ENCODE measurements at places on chromosomes 7 and 10.

DNA sequence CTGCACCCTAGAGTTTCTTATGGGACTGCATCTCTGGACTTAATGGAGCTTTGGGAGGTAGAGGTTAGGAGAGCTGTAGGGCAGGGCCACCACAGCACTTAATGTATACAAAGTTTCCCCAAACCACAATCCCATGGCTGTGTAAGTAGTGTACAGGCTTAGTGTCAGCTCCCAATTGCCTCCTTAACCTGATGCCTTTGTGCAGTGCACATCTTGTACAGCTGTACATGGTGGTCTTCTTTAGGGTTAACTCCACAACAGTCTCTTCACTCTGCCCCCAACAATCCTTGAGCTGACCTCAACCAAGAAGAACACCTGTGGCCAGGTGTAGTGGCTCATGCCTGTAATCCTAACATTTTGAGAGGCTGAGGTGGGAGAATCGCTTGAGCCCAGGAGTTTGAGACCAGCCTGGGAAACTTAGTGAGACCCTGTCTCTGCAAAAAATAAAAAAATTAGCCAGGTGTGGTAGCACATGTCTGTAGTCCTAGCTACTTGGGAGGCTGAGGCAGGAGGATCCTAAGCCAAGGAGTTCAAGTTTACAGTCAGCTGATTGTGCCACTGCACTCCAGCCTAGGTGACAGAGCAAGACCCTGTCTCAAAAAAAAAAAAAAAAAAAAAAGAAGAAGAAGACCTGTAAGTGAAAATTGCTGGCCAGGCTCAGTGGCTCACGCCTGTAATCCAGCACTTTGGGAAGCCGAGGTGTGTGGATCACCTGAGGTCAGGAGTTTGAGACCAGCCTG, 6.8 kb downstream of the PLAU start:
- no peak for DNase-seq

- DNase-seq, result no peak
Observed at GRCh38 chr7:132793474-132793873, 217.2 kb upstream of the PLXNA4 start.

DNA sequence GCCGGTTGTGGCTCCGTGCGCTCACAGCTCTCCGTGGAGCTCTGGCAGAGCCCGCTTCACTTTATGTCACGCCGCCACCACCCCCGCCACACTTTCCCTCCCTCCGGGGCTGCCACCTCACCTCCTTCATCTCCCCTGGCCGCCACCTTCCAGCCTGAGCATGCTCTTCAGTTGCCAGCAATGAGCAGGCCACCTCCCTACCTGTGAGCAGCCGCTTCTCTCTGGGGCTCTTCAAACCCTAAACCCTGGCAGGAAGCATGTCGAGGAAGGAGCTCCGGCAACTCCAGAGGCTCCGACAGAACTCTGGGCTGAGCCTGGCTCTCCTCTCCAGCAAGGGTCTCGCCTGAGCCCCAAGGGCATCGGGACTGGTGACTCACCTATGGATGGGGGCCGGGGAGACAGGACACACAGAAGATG, 36.7 kb downstream of the GBX1 start:
- no peak for DNase-seq

DNA sequence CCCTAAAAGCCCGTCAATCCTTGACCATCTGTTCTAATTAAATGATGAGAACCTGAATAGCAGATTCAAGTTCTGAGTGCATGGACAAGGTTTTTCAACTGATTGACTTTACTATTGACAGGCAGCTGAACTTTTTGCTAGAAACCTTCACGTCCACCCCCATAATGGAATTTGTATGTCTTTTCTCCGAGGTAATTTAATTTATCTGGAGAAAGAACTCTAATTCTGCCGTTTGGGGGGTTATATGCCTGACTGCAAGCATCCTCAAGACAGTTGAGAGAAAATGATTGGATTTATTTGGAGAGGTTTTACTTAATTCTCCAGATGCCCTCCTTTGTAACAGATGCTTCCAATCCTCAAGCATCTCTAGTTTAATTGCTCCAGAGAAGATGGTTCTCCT, 1053.4 kb upstream of the AUTS2 start:
- no peak for DNase-seq

GRCh38 chr7:102891693-102892261, 21.0 kb upstream of the LRRC17 start:
- DNase-seq, result peak; percentile 92

DNA sequence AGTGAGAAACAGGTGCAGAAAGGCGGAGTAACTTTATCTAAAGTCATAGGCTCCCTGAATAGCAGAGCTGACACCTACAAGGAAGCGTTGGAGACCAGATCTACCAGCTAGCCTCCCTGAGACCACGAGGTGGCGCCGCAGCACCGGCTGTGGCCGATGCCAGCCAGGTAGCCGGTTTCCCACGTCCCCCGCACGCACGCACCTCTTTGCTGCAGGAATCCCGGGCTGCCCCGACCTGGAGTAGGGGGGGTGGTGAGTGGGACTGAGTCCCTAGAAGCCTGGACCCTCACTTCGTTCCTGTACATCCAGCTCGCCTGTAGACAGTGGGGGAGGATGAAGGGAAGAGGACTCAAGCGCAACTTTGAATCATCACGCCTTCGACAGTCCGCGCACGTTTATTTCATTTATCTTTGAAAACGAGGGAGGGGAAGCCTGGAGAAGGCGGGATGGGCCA, 3.7 kb downstream of the ELOVL3 start:
- DNase-seq, result peak; percentile 74

GRCh38 chr10:89706011-89706410, 4.6 kb downstream of the KIF20B start:
- peak; percentile 45 for DNase-seq

- no peak for DNase-seq
Observed at GRCh38 chr7:155758348-155758747, 53.9 kb downstream of the SHH start.

GRCh38 chr10:13892001-13892491, 305.3 kb downstream of the PRPF18 start:
- DNase-seq, result peak; percentile 17

DNA sequence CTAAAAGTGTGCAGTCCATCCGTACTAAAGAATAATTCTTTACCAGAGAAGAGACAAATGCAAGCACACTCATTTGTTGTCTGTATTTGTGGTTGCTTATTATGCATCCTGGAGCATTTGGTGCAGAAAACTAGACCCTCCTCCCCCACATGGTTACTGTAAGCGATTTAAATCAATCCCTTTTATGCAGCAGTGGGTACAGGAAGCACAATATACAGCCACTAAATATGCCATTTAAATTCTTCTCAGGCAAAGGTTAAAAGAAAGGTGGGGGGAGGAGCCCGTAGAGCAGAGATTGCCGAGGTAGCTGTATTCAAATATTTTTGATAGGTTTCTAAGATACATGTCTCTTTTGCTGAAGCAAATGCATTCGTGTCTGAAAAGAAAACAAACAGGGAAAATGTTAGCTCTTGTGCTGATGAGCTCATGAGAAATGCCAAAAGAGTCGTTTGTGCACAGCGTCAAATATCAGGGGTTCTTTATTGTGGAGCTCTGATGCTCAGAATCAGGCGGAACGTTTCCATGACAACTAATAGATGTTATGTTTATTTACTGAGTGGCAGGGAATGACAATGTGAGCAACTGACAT, 131.3 kb upstream of the NPVF start:
- no peak for DNase-seq

DNA sequence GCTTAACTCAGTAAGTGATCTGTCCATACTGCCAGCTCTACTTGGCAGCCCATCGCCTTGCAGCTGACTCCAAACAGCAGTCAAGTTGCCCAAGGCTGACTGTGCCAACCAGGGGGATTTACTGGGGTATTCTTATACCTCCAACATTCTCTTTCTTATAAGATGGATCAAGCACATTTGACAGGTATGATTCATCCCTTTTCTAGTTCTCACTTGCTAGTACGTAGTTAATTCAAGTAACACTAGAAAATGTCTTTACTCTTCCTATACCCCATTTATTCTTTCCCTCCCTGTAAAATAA, 77.0 kb downstream of the SLC25A13 start:
- no peak for DNase-seq

DNA sequence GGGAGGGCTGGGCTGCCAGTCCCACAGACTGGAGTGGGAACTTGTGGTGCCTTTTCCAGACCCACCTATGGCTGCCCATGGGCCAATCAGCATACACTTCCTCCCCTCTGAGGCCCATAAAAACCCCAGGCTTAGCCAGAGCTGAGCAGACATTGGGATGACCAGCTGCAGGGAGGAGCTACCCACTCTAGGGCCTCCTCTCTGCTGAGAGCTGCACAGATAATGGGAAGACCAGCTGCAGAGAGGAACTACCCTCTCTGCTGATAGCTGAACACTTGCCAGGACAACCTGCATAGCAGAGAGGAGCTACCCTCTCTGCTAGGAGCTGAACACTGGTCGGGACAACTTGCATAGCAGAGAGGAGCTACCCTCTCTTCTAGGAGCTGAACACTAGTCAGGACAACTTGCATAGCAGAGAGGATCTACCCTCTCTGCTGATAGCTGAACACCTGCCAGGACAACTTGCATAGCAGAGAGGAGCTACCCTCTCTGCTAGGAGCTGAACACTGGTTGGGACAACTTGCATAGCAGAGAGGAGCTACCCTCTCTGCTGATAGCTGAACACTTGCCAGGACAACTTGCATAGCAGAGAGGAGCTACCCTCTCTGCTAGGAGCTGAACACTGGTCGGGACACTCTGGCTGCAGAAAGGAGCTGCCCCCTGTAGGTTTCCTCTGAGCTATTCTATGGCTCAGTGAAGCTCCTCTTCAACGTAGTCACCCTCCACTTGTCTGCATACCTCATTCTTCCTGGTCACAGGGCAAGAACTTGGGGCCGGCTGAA, 88.3 kb upstream of the CACUL1 start:
- no peak for DNase-seq

DNA sequence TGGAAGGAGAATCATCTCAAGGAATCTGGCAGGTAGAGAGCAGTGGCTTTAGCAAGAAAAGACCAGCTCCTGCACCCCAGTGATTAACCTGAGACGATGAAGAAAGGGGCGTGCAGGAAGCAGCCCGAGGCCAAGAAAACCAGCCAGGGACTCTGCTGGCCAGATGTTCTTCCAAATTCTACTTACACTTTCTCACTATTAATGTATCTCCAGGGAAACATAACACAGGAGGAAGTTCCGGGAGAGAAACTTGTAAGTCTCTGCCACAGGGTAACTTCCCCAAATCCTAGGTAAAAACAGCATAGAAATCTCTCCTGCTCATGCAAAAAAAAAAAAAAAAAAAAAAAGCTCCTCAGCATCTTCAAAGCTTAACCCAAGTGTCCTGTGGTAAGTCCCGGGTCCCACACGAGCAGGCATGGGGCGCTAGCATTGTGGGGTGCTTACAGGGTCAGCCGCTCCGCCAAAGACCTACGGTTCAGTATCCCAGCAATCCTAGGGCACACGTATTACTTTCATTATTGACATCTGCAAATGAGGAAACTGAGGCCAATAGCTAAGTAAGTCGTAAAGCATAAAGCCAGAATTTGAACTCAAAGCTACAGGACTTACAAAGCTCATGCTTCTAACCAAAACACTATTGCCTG, 97.2 kb upstream of the GNA12 start:
- DNase-seq, result no peak

DNA sequence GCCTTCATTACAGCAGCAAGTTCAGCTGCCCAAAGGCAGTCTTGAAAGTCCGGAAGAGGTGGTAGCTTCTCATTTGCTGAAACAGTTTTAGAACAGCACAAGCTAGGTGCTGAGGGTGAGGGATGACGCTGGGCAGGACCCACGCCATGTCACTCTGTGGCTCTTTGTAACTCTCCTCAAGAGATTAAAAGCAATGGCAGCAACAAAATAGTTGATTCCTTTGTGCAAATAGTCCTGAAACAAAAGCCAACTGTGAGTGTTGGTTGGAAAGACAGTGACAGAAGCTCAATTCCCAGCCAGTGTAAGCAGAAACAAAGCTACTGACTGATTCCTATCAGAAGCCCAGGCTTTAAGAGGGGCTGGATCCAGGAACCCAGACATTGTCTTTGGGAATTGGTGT, 47.6 kb upstream of the AQP1 start:
- DNase-seq, result no peak

GRCh38 chr10:70461397-70462348, 16.9 kb upstream of the PALD1 start:
- DNase-seq, result peak; percentile 59

- no peak for DNase-seq
Observed at GRCh38 chr7:670501-671390, 55.8 kb upstream of the DNAAF5 start.

- peak; percentile 96 for DNase-seq
Observed at GRCh38 chr7:137081321-137082093, 213.1 kb downstream of the CHRM2 start.

DNA sequence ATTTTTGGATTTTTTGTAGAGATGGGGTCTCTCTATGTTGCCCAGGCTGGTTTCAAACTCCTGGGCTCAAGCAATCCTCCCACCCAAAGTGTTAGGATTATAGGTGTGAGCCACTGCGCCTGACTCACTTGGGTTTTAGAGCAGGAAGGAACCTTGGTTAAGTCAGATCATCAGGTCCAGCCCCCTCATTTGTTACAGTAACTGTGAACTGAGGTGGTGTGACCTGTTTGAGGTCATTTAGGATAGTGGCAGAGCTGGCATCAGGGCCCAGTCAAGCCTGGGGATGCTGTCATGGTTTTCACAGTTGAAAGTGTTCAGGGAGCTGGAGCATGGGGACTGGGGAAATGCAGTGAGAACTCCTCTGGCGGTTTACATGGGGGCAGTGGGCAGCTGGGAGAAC, 159.6 kb downstream of the TAX1BP1 start:
- no peak for DNase-seq

DNA sequence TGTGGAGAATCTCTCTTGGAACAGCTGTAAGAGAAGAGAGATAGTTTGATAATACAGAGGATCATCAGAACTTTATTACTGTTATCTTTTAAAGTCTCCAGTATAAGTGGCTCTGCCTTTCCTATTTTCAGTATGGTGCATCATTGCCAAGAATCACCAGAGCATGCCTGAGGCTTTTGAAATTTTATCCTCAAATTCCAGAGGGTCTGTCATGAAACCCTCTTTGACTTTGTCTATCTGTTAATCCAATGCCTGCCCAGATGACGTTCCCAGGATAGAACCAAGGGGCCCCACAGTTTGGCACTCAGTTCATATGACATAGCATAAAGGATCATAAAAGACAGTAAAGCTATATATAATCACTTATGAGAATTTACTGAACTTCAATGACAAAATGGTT, 35.3 kb upstream of the SEMA3C start:
- DNase-seq, result peak; percentile 30

DNA sequence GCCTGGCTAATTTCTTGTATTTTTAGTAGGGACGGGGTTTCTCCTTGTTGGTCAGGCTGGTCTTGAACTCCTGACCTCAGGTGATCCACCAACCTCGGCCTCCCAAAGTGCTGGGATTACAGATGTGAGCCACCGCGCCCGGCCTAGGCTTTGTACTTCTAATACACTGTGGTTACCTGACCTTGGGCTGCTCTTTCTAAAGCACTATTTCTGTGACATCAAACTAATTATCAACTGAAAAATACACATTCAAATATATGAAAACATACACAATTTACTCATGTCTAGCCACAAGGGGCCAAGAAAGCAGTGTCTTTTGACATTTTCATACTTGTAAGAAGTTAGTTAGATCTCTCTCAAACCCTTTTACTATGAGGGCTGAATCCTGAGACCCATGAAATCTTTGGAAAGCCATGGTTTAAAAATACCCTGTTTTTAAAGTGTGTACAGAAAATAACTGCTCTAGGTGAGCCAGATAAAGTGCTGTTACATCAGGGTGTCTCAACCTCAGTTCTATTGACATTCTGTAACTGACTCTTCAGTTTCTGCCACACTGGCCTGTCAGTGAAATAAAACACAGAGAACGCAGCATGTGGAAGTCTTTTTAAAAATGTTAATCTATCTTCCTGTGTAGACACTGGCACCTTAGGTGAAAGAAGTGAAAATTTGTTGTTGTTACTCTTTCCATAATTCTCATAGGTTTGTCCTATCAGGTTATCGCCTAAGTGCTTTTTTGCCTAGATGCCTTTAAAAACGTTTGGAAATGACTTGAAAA, 58.8 kb downstream of the CREM start:
- DNase-seq, result no peak
